ENCODE measurements at places on chromosomes 1 and 21.

- DNase-seq = no peak
Measured at GRCh38 chr1:34831721-34832246, 27.8 kb downstream of the SMIM12 start.

DNA sequence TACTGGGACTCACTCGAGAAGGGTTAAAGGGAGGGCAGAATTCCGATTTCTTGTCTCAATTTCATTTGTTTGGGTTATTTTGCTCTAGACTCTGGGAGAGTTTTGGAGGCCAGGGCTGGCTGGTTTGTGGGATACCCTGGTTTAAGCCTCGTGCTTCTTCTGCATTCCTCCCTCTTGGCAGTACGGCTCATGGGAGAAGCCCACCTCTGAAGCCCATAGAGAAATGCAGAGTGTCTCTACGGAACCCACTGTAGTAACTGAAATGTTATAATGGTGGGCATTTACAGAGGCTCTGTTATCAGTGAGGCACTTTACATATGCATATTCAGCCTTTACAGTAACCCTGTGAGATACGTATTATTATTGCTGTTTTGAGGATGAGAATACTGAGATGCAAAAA, 43.9 kb downstream of the ROR1 start:
- no peak for DNase-seq

DNA sequence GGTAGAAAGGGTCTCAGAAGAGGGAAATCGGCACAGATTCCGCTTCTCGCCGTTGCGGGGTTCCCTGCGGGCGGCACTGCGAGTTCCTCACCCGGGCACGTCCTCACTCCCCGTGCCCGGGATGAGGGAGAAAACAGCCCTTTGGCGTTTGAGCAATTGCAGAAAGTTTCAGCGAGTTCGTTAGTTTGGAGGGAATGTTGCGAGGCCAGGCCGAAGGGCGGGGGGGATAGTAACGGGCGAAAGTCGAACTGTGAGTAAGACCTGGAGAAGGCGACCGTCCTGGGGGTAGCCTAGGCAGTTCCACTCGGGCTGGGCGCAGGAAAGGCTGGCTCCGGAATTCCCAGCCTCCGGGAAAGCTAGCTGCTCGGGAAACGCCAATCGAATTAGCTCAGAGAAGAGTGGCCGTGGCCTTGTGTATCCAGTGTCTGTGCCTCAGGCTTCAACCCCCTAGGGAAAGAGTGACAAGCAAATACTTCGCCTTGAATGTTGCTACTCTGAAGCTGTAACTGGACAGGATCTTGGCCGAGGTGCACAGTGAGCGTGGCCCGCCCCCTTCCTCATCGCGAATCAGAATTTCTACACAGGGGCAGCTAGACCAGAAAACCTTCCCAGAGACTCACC, 787 bp downstream of the PTGFR start:
- no peak for DNase-seq

DNA sequence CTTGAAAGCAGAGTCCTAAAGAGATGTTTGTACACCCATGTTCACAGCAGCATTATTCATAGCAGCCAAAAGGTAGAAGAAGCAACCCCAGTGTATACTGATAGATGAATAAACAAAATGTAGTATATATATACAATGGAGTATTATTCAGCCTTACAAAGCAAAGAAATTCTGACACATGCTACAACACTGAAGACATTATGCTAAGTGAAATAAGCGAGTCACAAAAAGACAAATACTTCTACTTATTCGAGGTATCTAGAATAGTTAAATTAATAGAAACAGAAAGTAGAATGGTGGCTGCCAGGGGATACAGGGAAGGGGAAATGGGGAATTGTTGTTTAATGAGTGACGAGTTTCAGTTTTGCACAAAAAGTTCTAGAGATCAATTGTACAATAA, 23.5 kb downstream of the COP1 start:
- DNase-seq = no peak

- no peak for DNase-seq
Measured at GRCh38 chr1:201461645-201462441, 7.1 kb downstream of the PHLDA3 start.

GRCh38 chr1:234915924-234916675, 212.5 kb downstream of the TOMM20 start:
- DNase-seq = no peak

DNA sequence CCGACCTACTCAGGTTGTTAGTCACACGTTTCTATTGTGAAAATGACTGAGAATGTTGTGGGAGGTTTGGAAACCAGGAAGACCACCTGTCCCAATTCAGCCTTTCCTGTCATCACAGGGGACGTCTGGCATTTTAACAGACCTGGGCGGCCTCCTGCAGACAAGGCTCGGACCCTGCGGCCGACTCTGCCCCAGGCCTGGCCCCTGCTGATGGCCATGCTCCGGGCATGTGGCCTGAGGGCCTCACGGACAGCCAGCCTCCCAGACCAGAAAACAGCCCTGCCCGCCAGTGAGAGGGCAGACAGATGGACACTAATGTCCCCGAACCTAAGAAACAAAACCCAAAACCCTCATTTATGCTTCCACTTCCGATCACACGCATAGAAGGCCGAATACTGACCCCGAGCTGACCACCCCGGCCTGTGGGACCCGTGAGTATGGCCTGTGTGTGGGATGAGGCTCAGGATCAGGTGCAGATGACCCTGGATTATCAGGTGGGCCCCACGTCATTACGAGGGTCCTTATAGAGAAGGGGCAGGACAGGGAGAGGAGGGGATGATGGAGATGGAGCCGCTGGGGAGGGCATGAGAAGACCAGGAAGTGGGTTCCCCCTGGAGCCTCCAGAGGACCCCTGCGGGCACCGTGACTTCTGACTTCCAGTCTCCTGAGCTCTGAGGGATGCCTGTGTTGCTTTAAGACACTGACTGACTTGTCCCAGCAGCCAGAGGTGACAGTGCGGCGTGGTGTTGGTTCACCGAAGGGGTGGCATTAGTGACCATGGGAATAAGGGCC, 9.6 kb downstream of the COL18A1 start:
- no peak for DNase-seq

DNA sequence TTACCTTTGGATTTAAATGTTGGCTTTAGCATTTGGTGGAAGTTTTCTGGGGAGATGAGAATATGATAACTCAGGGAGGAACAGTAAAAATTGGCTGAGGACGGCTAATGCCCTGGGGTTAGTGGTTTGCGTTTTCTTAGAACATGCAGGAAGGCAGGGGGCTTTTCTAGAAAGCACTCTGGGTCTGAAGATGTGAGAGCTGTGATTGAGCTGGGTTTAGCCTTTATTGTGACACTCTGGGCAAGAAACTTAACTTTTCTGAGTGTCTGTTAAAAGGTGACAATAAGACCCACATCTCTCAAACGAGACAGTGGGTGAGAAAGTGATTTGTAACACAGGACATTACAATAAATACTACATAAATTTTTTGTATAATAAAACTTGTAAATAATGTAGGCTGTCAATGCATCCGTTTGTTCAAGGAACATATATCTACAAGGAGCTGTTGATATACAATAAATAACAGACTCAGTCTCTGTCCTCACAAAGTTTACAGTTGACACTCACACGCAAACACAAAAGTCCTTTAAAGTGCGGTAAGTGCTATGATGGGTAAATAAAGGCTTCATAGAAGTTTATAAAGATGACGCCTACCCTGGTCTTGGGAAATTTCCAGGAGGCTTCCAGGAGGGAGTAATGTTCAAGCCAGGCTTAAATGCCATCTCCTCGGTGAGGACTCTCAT, 49.5 kb upstream of the MRPS6 start:
- no peak for DNase-seq

DNA sequence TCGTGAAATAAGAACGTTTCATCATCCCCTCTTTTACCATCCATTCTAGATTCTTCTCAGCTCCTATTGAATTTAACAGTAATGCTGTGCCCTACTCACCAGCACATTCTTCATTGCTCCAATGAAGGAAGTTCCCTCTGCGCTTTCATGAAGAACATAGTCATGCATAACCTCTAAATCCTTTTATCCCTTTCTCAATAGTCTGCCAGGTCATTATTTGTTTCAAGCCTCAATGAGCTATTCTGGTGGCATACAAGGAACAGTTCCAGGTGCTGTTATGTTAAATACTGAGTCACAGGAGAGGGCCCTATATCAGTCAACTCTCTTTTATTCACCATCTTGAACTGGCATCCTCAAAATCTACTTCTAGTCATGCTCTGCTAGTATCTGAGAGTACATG, 381.0 kb downstream of the GPATCH2 start:
- no peak for DNase-seq

DNA sequence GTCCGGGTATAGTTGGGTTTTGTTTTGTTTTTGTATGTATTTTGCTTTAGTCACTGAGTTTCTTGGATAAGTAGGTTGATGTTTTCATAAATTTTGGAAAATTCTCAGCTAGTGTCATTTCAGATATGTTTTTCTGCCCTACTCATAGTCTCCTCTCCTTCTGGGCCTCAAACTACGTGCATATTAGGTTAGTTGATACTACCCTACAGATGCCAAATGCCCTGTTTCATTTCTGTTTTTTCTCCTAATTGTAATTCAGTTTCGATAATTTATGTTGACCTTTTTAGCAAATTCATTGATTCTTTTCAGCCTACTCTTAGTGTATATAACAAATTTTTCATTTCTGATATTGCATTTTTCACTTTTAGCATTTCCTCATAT, 268.6 kb upstream of the RGS18 start:
- DNase-seq = no peak

- DNase-seq = no peak
Measured at GRCh38 chr1:213979751-213980586, 7.8 kb upstream of the PROX1 start.

DNA sequence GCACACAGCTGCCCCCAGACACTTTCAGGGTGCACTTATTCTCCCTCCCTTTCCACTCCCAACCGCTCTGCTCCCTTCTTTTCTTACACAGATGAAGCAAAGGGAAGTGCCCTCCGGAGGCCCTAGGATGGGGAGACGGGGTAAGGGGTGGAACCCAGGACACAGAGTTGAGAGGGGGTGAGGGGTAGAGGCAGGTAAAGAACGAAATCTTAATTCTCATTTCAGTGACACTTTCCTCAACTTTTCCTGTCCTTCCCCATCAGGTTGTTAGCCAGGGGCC, 12.8 kb downstream of the PLEKHO1 start:
- no peak for DNase-seq

DNA sequence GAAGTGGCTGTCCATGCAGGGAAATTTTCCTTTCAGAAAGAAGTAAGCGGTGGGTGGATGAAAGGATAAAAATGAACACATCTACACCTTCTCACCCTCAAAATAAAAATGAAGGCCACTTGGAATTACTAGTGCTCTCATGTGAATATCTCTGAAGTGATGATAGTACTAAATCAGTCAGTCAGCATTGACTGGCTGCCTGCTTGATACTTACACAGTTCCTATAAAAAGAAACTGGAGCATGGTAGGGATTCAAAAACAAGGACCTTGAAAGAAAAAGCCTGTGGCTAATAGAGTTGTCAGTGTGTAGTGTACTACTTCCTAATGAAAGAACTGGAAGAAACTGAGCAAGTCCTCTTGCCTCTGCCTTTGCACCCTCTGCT, 239.7 kb downstream of the HLX start:
- no peak for DNase-seq

DNA sequence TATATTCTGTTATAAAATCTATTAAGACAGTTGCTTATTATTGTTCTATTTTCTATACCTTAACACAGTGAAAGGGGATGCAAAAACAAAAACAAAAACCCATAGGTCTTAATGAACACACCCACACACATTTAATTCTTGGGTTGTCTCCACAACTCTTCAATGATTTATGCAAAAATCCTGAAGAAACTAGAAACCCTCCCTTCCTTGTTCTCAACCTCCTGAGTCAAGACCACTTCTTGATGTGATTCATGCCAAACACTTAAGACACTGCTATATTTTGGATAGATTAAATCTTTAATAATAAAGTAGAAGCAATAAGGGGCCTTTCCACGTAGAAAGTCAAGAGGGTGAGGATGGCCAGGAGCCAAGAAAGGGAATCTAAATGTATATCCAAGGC, 23.4 kb downstream of the SCAF4 start:
- no peak for DNase-seq

DNA sequence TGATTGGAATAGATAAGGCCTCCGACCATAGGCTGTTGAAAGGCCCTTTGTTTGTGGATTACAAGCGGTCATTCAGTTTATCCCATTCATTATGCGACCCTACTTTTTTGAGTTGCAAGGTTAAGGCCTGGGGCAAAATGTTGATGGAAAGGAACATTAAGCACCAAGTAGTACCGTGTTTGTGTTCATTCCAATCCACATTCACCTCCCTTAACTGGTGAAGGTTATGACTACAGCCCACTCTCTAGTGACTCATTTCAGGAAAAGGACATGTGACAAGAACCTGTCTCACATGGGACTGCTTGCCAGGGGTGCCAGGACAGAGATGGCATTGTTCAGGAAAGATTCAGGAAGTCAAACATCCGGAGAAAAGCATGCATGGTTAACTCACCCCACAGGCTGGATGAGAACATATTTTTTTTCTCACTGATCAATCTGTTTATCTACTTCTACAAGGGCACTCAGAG, 81.6 kb downstream of the CD58 start:
- DNase-seq = no peak

DNA sequence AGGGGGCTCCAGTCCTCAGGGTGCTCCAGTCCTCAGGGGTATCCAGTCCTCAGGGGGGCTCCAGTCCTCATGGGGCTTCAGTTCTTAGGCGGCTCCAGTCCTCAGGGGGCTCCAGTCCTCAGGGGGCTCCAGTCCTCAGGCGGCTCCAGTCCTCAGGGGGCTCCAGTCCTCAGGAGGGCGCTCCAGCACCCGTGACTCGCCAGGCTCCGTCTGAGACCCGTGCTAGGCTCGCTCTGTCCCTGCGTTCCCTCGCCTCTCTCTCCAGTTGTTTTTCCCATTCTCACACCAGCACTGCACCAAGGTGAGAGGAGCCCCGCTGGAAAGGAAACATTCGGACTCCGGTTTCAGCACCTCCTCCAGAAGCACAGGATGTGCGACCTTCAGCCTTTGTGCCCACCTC, 9.4 kb upstream of the OR2M2 start:
- DNase-seq = no peak

DNA sequence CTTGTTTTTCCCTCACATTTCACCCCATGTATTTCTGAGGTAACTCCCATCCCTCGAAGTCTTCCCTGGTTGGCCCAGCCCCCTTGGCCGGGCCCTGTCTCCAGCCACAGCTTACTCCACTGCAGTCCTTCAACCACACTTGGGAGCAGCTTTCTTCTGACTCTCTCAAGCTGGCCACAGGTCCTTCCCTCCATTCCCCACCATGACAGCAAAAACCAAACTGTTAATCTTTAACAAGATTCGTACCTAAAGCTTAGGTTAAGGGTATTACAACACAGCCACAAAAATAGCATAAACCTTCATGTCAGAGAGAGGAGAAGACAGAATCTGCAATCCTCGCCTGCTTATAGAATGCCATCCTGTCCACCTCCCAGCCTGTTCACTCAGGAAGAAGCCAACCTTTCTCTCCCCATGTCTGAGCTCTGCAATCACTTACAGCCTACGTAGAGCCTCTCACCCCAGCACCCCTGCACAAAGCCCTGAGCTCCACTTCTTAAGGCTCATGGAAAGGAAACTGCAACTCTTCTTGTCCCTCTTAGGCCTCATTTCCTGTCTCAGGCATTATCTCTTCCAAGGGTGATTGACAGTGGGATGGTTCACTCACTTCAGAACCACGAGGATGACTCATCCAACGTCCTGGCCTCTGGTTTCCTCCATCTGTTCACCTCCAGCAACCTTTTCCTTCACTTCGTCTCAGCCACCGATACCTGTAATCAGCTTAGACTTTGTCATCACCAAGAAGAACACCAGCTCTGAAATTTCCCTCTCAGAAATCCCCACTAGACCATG, 72.8 kb downstream of the CD2 start:
- DNase-seq = peak; percentile 53

GRCh38 chr1:24321126-24321525, 2.0 kb downstream of the GRHL3 start:
- no peak for DNase-seq

Measured in stimulated activated CD4-positive, alpha-beta T cell treated with anti-CD3 and anti-CD28 coated beads, Interleukin-12 subunit alpha, Interleukin-12 subunit beta, amount 100 ng/mL, for 24 hours (primary cell).